Hematopoietic multipotent progenitor cell (in vitro differentiated cells): ENCODE measurements at places on chromosomes 11 and 22.

GRCh38 chr11:72724851-72725723 is 27.1 kb downstream of the ARAP1 start:
- DNase-seq, result peak; percentile 71

- no peak for DNase-seq
These were observed 2.5 kb downstream of the DDIAS start for GRCh38 chr11:82903843-82904586.

DNA sequence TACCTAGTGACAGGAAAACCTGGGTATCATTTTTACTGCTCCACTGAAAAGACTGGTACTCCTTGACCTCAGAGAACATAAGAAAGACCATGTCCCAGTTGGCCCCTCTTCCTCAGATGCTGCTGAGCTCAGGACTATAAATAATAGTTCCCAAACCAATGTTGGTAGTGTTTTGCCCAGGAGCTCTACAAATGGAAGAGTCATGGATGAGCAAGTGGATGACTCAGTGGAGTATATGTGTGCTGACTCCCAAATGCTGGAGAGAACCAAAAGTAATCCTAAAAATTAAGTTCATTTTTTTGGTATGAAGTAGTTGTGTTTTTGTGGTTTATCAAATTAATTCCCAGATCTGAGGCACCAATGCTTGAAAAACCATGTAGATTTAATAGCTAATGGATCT is 482.0 kb downstream of the KCNA4 start:
- no peak for DNase-seq

- peak; percentile 72 for DNase-seq
These were observed 72.8 kb upstream of the KCNQ1OT1 start for GRCh38 chr11:2772544-2773031.

- no peak for DNase-seq
These were observed 1155.2 kb upstream of the CNTN5 start for GRCh38 chr11:97865424-97866012.

DNA sequence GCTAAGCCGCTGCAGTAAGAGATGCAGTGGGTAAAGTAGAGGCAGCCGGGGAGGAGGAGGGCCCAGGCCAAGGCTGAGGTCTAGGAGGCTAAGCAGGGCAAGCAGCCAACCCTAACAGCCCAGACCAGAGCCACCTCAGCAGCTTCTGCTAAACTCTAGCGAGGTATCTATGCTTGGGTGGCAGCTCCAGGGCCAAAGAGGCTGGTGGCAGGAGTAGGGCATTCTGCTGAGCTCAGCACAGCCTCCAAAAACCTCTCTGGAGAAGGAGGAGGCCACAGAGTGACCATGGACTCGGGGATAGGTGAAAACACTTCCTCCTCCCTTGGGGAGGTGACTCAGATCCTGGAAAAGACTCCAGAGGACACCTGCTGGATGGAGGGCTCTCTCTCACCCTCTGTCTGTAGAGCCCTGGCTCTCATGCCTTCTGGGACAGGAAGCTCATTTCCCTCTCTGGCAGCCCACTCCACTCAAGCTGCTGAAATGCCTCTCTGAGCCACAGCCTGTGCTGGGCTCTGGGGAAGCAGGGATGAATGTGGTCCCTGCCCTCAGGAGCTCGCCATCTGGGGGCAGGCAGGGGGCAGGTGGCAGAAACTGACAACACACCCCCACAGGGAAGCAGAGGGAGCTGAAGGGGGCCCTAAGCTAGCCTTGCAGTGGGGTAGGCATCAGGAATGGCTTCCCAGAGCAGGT is 16.5 kb upstream of the TPBGL start:
- no peak for DNase-seq

- DNase-seq, result no peak
These were observed 61.4 kb downstream of the SLC1A2 start for GRCh38 chr11:35357923-35358322.

GRCh38 chr11:94768602-94769541 is 716 bp downstream of the AMOTL1 start:
- no peak for DNase-seq

DNA sequence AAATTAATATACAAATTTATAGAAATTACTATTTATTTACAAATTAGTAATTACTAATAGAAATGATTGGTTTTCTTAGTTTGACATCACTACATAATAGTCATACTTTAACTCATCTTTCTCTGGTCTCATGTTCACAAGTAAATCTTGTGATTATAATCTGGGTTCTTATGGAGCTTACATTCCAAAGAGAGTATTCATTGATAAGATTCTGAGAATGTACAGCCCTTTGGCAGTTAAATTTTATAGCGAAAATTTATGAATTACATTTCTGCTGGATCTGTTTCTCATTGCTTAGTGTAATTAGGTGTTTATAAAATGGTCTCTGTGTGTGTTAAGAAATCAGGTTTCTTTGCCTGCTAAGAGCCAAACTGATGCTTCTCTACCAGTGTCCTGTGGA is 175.2 kb downstream of the TMEM135 start:
- no peak for DNase-seq

DNA sequence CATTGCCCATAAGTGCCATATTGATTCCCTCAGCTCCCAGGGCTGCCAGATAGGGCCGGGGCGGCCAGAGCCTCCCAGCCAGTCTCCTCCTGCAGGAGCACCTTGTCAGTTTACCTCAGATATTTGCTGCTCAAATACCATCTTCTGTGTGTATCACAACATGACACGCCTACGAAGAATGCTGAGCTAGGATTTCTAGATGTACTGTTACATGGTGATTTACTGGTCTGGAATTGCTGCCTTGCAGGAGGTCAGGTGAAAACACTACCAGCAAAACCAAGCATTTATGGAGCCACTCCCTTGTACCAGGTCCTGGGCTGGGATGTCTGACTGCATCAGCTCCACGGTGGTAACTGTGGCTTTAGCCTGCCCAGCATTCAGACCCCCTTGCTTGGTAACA is 11.8 kb downstream of the MICAL3 start:
- DNase-seq, result no peak

DNA sequence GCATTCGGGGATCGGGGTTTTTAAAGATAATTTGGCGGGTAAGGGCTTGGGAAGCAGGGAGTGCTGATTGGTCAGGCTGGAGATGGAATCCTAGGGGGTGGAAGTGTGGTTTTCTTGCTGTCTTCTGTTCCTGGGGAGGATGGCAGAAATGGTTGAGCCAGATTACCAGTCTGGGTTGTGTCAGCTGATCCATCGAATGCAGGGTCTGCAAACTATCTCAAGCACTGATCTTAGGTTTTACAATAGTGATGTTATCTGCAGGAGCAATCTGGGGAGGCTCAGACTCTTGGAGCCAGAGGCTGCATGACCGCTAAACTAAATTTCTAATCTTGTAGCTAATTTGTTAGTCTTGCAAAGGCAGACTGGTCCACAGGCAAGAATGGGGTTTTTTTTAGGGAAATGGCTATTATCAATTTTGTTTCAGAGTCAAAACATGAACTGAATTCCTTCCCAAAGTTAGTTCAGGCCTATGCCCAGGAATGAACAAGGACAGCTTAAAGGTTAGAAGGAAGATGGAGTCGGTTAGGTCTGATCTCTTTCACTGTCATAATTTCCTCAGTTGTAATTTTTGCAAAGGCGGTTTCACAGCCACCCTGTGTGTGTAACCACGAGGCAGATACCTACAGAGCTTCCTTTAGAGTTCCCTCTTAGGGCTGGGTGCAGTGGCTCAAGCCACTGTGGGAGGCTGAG is 10.2 kb downstream of the SCGB1A1 start:
- DNase-seq, result no peak

DNA sequence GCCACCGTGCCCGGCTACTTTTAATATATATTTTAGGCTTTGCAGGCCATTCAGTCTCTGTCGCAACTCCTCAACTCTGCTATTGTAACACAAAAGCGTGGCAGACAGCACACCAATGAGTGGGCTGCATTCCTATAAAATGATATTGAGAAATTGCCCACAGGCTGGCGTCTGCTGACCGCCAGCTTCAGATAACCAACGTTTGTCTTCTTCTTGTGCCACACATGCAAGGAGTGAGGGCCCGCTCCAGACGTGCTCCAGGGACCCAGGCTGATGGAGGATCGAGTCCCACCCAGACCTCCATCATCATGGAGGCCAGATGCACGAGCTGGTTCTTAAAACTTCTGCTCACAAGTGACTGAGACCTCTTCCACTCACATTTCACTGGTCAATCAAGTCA is 35.4 kb upstream of the LINC01488 start:
- DNase-seq, result no peak

GRCh38 chr11:107778839-107779517 is 67.1 kb upstream of the SLN start:
- no peak for DNase-seq

- DNase-seq, result no peak
These were observed 31.9 kb upstream of the TP53I11 start for GRCh38 chr11:44982496-44983062.
